ENCODE measurements at places on chromosomes 16 and 17.

- no peak for DNase-seq
Measured at GRCh38 chr16:88606148-88606757, 32.1 kb upstream of the IL17C start.

GRCh38 chr16:30885196-30885595 lies 8.7 kb downstream of the BCL7C start:
- no peak for DNase-seq

- DNase-seq, result no peak
Measured at GRCh38 chr16:23502466-23502865, 7.8 kb downstream of the GGA2 start.

DNA sequence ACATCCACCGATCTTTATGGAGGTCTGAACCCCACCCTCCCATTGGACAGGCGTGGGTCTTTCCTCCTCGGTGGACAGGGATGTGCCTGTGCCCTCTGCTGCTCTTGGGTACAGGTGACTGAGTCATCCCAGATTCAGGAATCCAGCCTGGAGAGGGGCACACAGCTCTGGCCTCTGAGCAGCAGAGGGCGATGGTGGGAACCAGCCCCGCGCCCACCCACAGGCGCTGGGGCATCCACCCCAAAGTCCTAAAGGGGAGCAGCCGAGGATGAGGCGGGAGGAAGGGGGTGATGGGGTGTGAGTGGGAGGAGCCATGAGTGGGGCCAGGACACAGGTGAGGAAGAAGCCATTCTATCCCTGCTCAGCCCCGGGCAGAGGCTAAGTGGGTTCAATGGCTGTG lies 35.0 kb downstream of the ENGASE start:
- DNase-seq, result no peak

GRCh38 chr16:27425961-27426360 lies 24.0 kb downstream of the IL21R start:
- no peak for DNase-seq

GRCh38 chr17:751269-752001 lies 629 bp downstream of the GEMIN4 start:
- no peak for DNase-seq

DNA sequence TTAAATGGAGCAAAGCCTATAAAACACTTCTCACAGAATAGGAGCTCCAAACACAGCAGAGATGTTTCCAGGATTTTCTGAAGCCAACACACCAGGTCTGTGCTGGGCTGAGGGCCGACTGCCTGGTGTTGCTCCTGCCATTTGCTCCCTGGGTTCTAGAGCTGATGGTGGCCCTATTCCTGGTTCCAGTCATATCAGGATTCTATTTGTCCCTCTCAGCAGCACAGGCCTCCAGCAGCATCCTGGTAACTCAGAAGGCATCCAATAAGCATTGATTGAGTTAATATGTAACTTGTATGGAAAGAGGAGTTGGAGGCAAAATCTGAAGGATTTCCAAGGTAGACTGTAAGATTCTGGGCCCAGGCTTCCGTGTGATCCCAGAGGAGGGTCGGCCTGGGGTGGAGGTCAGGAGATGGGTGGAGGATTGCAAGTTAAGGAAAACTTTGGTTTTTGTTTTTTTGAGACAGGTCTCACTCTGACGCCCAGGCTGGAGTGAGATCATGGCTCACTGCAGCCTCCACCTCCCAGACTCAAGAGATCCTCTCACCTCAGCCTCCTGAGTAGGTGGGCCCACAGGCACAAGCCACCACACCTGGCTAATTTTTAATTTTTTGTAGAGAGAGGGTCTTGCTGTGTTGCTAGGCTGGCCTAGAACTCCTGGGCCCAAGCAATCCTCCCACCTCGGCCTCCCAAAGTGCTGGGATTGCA lies 5.7 kb downstream of the NUPR1 start:
- no peak for DNase-seq

GRCh38 chr16:49015225-49015592 lies 266.4 kb downstream of the CBLN1 start:
- DNase-seq, result no peak

DNA sequence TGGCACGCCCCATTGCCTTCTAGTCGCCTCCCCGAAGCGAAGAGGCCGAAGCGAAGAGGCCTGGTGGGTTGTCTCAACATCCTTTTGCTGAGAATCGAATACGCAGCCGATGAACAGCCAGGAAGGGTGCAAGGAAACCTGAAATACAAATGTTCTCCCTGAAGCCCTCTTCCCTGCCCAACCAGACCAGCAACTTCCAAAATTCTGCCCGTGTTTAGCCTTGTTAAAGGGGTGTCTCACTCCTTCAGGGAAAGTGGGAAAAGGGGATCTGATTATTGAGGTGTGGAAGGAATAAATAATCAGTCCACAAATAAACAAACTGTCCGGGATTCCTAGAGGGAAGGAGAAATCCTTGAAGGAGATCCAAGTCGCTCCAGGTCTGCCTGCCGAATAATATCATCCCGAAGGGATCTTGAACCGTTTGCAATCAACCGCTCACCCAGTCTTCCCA lies 1.4 kb upstream of the FOXC2 start:
- DNase-seq, result no peak

GRCh38 chr16:3027983-3028715 lies 4.3 kb downstream of the THOC6 start:
- DNase-seq, result peak; percentile 53

GRCh38 chr17:76704805-76705204 lies 6.0 kb downstream of the MXRA7 start:
- no peak for DNase-seq

DNA sequence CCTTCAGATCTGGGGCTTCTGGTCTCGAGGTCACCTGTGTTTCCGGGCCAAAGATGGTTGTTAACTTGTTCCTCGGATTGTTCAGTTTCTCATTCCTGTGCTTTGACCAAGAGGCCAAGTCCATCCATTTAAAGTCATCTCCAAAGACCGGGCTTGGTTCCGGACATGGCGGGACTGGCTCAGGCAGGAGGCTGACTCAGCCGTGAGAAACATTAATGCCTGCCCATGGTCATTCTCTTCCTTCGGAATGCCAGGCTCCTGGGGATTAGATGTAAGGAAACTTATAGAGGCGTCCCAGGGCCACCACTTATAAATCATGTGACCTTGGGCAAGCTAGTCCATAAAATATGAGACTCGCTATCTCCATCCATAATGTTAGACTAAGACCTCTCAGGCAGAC lies 13.6 kb upstream of the NKD1 start:
- DNase-seq, result no peak

DNA sequence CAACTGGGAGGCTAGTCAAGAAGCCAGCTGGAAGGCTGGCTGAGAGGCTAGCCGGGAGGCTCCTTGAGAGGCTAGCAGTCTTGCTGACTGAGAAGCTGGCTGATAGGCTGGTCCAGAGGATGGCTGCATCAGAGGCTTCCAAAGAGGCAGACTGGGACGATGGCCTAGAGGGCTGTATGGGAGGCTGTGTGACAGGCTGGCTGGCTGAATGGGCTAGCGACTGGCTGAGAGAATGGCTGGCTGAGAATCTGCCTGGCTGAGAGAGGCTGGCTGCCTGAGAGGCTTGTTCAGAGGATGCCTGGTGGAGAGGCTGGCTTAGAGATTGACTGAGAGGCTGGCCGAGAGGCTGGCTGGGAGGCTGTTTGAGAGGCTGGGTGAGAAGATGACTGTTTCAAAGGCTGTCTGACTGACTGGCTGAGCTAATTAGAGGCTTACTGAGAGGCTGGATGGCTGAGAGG lies 34.8 kb upstream of the ACSM2B start:
- DNase-seq, result no peak

GRCh38 chr17:49845321-49845720 lies 2.5 kb downstream of the TAC4 start:
- no peak for DNase-seq

DNA sequence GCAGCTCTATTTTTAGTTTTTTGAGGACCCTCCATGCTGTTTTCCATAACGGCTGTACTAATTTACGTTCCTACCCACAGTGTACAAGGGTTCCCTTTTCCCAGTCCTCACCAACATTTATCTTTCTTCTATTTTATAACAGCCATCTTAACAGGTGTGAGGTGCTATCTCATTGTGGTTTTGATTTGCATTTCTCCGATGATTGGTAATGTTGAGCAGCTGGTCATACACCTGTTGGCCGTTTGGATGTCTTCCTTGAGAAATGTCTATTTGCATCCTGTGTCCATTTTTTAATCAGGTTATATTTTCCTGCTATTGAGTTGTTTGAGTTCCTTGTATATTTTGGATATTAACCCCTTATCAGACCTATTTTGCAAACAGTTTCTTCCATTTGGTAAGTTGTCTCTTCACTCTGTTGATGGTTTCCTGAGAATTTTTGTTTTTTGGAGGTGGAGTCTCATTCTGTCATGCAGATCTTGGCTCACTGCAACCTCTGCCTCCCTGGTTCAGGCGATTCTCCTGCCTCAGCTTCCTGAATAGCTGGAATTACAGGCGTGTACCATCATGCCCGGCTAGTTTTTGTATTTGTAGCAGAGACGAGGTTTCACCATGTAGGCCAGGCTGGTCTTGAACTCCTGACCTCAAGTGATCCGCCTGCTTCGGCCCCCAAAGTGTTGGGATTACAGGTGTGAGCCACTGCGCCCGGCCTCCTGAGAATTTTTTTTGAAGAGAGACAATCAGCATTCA lies 279.6 kb downstream of the SNX29 start:
- peak; percentile 64 for DNase-seq

DNA sequence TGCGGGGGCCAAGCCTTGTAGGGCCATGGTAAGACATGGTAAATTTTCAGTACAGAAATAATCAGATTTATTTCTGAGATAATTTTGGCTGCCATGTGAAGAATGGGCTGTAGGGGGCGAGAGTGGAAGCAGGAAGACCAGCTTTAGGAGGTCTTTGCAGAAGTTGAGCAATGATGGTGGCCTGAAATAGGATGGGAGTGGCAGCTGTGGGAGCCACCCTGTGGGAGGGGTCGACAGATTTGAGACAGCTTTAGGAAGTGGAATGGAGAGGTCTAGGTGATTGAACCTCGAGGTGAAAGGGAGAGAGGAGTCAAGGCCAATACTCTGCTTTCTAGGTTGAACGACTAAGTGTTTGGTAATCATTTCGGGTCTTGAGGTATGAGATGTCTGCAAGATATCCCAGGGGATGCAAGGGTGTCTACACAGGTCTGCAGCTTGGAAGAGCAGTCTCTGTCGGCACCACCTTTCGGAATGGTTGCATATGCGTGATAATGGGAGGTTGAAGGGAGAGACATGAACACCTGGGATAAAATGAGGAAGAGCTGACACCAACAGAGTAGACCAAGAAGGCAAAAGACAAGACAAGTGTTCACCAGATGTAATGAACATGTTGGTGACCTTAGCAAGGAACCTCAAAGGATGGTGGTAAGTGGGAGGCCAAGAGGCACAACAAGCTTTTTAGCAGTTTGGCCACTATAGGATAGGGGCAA lies 4.2 kb upstream of the ATXN7L3 start:
- peak; percentile 19 for DNase-seq

GRCh38 chr17:51914577-51914976 lies 243.9 kb downstream of the CA10 start:
- no peak for DNase-seq

- no peak for DNase-seq
Measured at GRCh38 chr16:80171746-80172145, 369.0 kb upstream of the DYNLRB2 start.

GRCh38 chr16:27374221-27374803 lies 27.7 kb upstream of the IL21R start:
- no peak for DNase-seq

- DNase-seq, result peak; percentile 23
Measured at GRCh38 chr16:56689171-56689570, 6.9 kb downstream of the MT1X start.

Data from SHP77 treated with DMSO at 0.1 percent for 48 hours (cell line).